Activated CD8-positive, alpha-beta memory T cell treated with anti-CD3 and anti-CD28 coated beads for 4 hours (primary cell): ENCODE measurements at places on chromosomes 3 and 15.

- DNase-seq, result no peak
Measured at GRCh38 chr15:73648014-73648295, 14.8 kb upstream of the NPTN start.

- DNase-seq, result no peak
Measured at GRCh38 chr15:97036301-97036700, 705.8 kb downstream of the NR2F2 start.

GRCh38 chr3:113571360-113571759, 39.0 kb downstream of the SIDT1 start:
- no peak for DNase-seq

DNA sequence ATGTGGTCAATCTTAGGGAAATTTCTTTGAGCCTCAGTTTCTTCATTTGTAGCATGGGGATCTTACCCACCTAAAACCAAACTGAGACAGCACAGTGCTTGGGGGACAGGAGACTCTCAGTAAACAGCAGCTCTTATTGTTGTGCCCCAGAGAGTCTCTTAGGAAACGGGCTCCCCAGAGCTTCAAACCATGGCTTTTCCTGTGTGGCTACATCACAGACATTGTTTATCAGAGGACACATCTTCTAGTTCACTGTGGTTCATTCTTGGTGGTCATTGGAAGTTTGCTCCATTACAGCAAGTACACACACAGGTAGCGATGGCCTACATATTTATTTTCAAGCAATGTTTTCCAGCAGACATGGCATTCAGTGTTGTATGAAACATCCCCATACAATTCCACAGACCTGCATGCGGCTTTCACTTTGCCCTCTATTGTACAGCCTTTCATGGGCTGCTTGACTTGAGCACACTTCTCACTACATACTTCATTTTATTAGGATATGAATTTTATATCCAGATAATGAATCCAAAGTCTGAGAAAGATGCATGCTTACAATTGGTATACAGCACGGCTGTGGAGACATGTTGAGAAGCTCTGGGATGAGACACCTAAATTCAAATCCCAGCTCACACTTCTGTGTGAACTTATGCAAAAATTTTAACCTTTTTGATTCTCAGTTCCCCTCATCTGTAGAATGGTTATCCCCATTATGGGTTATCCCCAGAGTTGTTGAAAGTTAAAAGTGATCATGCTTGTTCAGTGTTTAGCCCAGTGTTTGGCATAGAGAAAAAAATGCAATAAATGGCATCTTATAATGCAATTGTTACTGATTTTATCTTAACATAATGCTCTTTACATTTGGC, 84.8 kb upstream of the ICE2 start:
- no peak for DNase-seq

GRCh38 chr3:14691239-14691638, 16.3 kb downstream of the C3orf20 start:
- DNase-seq, result no peak

DNA sequence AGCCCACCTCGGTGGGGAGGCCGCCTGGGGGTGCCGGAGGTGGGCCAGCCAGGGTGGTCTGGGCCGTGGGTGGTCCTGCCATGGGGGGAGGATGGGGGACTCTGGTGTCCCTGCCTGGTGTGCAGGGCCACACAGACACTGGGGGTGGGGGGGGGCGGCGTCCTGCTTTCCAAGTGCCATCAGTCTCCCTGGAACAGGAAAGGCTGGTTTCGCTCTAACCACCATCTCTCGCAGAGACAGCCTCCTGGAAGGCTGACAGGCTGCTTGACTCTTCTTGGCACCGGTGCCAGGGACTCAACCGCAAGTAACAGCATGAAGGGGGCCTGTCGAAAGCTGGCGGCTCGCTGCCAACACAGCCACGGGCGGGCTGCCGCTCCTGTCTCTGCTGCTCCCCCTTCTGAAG, 40.3 kb downstream of the RGMA start:
- DNase-seq, result no peak

DNA sequence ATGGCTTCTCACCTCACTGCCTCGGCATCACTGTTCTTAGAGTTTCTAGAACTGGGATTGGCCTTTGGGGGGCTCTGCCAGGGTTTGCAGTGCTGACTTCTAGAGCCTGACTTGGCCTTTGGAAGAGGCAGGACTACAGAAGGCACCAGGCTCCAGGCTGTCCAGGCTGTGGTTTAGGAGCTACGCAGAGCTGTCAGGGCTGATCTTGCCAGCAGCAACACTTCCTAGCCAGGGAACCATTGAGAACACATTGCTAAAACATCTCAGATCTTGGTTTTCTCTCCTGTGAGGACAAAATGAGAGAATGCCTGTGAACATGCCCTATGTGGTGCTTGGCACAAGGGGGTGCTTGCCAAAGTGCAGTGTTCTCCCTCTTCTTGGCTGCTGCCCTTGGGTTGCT, 34.6 kb upstream of the APEH start:
- DNase-seq, result no peak

- DNase-seq, result no peak
Measured at GRCh38 chr3:42685891-42686820, 819 bp downstream of the KLHL40 start.

DNA sequence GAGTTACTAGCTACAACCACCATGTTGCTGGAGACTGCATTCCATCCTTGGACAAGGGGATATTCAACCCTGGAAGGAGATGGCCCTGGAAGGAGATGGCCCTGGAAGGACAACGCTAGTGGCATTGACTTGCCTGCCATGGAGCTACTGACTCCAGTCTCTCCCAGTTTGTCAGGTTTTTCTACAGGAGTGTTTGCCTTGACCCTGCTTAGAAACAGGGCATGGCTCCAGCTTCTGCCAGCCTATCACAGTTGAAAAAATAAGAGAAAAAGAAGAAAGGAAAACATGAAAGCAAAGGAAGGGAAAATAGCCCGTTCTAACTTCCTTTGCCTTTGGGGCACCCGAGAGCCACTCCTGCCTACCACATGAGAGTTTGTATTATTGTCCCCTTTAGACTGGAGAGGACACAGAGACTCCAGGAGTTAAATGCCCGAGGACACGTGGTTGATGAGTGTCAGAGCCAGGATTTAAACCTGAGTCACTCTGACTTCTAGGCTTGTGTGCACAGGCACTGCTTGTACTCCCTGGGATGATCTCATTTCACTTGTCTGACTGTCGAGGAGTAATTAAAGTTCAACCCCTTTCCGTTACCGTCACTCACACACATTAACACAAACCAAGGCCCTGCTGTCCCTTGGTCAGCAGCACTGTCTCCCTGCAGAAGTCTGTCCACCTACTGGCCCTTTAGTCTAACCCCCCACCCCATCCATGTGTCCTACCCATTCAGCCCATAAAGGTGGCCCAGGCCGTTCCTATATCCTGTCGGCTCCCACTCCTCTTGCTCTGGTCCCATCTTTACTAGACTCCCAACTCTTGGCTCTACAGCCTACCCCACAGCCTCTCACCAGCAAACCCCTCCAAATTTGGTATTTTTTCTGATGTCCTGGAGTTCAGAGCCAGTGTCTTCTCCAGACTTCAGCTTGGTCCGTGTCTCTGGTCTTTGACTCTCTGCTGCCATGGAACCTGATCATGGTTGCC, 46.1 kb downstream of the C2CD4A start:
- no peak for DNase-seq

GRCh38 chr3:14460342-14461005, 58.1 kb downstream of the SLC6A6 start:
- no peak for DNase-seq

DNA sequence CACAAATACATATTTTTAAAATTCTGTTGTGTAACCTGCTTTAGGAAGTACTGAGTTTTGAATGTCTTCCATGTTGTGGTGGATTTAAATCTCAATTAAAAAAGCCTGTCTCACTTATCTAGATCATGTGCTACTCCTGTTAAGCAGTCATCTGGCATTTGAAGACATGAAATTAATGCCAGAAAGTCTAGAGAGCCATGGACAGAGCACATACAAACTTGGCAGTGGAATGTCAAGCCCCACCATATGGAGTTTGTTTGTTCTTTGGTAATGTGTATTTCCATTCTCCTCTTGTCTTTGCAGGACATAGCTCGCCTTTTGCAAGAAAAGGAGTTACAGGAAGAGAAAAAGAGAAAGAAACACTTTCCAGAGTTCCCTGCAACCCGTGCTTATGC, 39.3 kb upstream of the UTS2B start:
- no peak for DNase-seq

DNA sequence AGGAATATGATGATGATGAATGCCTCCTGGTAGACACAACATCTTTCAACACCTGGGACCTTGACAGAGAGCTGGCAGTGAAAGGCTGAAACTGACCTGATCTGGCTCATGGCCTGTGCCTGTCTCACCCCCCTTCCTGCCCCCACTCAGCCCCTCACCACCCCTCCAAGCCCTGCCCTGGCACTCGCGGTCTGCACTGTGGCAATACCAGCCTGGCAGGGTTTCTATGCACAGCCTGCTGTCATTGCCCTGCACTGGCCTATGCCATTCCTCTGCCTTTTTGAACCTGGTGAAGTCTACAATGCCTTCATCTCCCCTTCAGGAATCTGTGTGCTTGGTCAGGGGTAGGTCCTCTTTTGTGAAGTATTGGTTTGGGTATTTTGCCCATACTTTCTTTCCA, 56.5 kb downstream of the ACAD9 start:
- DNase-seq, result no peak

DNA sequence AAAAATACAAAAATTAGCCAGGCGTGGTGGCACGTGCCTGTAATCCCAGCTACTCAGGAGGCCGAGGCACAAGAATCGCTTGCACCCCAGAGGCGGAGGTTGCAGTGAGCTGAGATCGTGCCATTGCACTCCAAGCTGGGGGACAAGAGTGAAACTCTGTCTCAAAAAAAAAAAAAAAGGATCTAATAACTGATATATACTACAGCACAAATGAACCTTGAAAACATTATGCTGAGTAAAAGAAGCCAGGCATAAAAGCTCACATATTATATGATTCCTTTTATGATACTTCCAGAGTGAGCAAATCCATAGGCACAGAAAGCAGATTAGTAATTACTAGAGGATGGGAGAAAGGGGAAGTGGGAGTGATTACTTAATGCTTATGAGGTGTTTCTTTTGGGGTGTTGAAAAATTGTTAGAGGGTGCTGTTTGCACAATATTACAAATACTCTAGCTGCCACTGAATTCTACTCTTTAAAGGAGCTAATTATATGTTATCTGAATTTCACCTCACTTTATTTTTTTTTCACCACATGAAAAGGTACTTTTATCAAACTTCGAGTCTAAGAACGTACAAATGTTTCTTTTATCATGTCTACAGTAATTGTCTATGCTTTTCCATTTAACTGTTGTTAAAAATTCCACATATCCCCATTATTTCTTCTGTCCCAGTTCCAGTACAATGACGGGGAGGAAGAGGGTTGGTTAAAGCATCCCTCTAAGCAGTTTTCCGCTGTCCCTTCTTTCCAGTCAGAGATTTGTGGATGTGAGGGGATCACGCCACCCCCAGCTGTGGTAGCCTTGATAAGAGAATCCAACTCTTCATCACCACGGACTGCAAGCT, 77.7 kb upstream of the FAM174B start:
- no peak for DNase-seq

DNA sequence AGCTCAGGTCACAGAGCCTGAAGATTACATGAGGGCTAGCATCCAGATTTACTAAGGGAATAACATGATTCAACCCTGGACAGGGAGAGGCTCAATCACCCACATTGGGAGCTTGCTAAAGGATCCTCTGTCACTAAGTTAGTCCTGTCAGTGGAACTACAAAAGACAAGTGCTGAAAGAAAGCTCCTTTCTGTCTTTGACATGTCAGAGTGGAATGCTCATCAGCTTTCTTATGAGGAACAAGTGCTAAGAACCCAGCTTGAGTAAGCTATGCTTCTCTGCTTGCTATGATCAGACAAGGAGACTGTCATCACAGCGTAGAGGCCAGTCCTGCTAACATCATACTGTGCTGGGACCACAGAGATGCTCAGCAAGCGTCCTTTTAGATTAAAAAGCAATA, 74.5 kb downstream of the MB21D2 start:
- DNase-seq, result no peak

DNA sequence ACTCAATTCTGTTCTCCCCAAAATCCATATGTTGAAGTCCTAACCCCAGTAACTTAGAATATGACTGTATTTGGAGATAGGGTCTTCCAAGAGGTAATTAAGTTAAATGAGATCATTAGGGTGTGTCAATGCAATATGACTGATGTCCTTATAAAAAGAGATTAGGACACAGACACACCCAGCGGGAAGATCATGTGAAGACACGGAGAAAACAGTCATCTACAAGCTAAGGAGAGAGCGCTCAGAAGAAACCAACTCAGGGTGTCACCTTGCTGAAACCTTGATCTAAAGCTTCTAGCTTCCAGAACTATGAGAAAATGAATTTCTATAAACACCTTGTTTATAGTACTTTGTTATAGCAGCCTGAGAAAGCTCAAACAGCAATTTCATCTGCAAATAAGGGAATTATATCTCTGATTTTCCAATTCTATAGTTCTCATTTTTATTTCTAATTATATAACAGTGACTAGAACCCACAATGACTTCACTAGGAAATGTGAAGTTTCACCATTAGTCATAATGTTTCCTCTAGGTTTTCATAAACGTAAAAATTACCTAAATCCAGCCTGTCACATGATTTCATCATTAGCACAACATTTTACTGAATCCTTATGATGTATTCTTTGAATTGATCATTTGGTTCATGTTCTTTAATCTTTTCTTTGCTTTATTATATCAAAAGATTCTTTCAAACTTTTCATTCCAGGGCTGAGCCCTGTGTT, 459.1 kb upstream of the MDFIC2 start:
- DNase-seq, result no peak

GRCh38 chr15:80242132-80242769, 9.8 kb downstream of the CTXND1 start:
- no peak for DNase-seq

GRCh38 chr15:92822216-92823144, 77.6 kb upstream of the CHD2 start:
- no peak for DNase-seq

DNA sequence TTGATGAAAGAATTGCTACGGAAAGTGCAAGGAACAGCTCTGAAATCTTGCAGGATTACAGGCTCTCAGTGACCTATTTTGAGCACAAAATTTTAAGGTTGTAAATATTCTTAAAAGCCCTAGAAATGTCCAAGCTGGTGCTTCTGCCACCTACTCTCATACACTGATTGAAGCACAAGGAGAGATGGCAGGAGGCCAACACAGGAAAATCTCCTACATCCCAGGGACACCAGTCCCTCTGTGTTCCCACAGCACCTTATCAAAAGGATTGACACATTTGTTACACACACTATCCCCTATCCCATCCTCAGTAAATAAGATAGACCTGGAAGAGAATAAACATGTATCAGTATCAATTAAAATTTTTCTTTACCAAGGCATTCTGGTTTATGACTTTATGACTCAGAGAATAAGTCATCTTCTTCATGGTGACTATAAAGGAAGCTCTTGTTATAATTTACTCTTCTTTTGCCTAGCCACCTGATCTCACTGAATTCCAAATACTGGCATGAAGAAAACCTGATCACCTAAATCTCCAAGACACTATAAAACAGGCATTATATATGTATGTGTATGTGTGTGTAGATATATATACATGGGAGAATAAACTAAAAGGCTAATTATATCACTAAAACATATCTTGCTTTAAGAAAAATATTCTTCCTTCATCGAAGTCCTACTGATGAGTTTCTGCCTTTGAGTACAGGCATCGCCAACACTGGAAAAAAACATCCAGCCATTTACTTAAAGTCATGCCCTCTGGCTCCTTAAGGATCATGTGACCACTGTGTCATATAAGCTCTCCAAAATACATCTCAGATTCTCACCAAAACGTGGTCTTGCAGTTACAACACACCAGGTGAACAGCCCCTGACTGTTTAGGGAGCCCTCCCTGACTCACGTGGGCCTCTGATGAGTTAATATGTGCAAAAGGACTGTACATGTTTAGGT, 208.1 kb upstream of the NR2F2 start:
- DNase-seq, result no peak

- DNase-seq, result no peak
Measured at GRCh38 chr3:119395923-119396358, 67.5 kb downstream of the TMEM39A start.

- no peak for DNase-seq
Measured at GRCh38 chr3:125107861-125108567, 52.2 kb upstream of the HEG1 start.
